Suppressor macrophage treated with lipopolysaccharide for 1 hour (primary cell): ENCODE measurements at places on chromosomes 13 and 19.

- peak; percentile 36 for DNase-seq
These were observed 54.5 kb downstream of the NUFIP1 start for GRCh38 chr13:44934724-44935123.

GRCh38 chr19:38564981-38565690 is 52.6 kb downstream of the MAP4K1 start:
- peak; percentile 64 for DNase-seq

DNA sequence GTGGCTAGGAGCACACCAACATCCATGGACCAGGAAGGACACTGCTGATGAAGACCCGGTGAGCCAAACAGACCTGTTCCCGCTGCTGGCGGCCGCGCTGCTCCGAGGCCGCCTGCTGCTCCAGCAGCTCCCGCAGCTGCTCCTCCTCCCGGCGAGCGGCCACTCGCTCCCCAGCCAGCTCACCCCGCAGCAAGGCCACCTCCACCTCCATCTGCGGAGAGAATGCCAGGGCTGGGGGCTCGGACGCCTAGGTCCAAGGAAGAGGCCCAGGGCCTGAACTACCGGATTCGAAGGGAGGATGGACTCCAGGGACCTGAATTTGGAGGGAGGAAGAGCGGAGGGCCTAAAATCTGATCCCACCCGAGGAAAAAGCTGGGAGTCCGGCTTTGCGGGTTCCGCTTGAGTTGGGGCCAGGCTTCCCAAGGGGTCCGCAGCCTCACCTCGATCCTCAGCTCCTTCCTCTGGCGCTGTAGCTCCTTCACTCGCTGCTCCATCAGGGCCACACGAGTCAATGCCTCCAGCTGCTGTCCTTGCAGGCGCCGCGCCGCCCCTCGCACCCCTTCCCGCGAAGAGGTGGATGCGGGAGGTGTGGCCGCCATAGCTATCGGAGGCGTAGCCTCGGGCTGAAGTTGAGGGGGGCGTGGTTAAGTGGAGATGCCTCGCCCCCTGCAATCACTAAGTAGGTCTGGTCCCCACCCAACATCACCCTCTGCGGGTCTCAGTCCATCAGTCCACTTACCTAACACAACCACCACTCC is 2.7 kb downstream of the PHLDB3 start:
- DNase-seq = no peak

DNA sequence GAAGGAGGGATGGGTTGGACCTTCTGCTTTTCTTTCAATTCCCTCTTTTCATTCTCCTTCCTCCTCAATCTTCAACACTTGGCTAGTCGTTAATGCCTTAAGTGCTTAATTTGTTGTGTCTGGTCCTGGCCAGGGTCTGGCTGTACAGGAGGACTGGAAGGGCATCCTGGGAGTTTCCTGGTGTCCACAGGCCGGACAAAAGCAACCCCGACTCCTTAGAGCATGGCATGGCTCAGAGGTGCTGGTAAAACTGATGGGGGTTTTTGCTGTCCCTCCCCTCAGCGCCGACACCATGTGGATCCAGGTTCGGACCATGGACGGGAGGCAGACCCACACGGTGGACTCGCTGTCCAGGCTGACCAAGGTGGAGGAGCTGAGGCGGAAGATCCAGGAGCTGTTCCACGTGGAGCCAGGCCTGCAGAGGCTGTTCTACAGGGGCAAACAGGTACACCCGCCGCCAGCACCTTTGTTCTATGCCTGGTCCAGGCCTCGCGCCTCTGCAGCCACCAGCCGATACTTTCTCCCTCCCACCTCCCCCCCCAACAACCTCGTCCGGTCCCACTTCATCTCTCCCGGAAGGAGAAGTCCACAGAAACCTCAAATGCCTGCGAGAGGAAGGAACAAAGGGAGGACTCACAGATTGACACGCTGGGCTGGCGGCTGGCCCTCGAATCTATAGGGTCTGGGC is 1.4 kb downstream of the UHRF1 start:
- peak; percentile 54 for DNase-seq

GRCh38 chr19:39472746-39473442 is 7.7 kb upstream of the TIMM50 start:
- no peak for DNase-seq

DNA sequence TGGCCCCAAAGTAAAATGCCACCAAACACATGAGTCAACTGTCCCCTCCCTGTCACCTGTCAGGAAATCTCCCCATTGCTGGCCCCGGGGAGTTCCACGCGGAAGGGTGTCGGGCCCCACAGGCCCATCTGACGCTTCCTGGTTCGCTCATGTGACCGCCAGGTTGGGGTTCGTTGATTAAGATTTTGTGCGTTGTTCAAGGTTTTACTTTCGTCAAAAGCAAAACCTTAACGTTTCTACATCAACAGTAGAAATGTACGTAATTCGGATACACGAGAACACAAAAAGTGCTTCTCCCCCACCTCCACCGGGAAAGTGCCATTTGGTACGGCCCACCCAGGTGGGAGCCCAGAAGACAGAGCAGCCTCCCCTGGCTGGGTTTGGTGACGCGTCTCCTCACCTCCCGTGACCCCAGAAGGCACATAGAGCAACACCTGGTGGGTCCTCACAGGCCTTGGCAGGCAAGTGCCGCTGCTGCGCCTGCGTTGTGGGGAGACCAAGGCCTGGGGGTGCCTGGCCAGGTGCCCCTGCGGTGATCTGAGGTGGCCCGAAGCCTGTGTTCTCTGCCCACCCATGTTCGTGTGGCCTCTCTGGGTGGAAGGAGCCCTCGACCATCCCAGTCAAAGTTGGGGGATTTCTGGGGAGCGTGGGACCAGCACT is 161.6 kb downstream of the KDM4B start:
- DNase-seq = no peak

DNA sequence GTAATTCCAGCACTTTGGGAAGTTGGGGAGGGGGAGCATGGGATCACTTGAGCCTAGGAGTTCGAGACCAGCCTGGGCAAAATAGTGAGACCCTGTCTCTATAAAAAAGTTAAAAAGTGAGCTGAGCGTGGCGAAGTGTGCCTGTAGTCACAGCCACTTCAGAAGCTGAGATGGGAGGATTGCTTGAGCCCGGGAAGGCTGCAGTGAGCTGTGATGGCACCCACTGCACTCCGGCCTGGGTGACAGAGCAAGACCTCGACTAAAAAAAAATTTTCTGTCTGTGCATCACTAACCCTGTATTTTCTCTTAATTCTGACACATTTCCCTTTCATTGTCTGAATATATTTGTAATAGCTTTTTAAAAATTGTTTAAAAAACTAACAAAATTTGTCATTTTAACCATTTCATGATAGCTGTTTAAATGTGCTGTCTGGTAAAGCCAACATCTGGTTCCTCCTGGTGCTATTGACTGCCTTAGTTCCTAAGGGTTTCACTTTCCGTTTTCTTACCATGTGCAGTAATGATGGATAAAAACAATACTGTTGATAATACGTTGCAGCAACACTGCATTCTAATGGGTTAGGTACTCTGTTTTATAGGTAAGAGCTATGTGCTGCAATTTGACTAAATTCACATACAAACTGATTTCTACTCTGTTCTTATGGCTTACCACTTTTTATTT is 29.7 kb downstream of the LATS2 start:
- DNase-seq = no peak

DNA sequence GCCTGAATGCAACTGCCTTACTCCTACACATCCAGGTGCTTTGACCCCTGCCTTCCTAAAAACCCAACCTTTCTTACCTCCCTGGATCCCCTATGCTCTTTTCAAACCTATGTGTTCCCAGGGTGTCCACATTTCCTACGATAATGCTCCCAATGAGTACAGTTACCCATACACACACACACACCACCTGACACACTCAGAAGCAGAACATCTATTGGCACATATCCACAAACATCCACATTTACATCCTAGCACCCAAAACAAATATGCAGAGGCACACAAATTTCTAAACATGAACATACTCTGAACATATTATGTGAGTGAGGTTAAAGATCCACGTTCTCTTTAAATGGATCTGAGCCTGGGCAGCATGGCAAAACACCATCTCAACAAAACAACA is 22.4 kb upstream of the PLAUR start:
- peak; percentile 26 for DNase-seq

DNA sequence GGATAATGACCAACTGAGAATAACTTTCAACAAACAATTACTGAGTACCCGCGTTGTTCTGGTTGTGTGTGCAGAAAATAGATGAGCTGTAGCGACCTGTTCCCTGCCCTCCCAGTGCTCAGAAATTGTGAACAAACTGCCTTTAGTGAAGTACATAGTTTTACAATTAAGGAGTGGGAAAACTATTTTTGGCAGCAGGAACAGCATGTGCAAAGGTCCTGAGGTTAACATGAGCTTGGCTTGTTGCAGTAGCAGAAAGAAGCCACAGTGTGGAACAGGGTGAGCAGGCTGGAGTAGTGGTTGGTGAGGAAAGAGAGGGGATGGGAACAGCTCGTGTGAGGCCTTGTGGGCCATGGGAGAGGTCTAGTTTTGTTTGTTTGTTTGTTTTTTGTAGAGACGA is 16.0 kb downstream of the RYR1 start:
- DNase-seq = no peak

DNA sequence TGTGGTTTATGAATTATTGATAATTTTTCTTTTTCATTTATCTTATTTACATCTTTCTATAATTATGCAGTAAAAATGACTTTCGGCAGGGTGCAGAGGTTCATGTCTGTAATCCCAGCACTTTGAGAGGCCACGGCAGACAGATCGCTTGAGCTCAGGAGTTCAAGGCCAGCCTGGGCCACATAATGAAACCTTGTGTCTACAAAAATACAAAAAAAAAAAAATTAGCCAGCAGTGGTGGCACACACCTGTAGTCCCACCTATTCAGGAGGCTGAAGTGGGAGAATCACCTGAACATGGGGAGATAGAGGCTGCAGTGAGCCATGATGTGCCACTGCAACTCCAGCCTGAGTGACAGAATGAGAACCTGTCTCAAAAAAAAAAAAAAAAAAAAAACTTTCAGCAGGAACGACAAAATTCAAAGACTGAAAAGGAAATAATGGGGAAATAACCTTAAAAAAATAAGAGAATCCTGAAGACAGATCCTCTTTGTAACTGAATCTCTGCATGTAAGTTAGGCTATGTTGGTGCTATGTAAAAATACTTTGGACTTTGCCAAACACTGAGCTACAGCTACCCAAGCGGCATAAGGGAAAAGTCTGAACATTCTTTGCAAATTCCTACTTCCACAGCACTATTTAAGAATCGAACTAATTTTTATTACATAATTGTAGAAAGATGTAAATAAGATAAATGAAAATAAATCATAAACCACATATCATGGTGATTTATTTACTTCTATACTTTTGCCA is 36.7 kb upstream of the WDFY2 start:
- no peak for DNase-seq

DNA sequence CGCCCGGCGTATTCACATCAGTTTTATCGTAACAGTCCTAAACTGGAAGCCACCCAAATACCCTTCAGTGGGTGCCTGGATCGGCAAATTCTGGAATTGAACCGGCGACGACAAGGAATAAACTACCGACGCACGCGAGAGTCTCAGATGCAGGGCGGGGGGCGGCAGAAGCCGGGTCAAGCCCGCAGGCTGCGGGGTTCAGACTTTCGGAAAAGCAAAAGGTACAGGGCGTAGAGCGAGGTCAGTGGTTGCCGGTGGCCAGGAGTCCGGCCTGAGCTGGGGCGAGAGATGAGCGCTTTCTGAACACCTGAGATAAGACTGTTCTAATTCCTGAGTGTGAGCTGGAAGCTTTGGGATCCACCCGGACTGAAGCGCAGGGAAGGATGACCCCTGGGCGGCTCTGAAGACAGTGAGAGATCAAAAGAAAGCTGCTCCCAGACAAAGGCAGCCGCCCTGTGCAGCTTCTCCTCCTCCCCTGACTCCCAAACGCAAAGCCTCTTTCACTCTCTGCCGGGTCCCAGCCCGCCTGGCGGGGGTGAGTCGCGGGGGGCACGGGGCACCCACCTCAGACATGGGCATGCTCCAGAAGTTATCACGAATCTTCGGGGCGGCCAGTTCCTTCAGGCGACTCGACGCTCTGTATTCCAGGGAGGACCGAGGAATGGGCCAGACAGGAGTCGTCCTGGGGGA is 26.2 kb upstream of the MIER2 start:
- no peak for DNase-seq

- DNase-seq = peak; percentile 95
These were observed 9.8 kb downstream of the SIGLEC10 start for GRCh38 chr19:51407511-51408131.

DNA sequence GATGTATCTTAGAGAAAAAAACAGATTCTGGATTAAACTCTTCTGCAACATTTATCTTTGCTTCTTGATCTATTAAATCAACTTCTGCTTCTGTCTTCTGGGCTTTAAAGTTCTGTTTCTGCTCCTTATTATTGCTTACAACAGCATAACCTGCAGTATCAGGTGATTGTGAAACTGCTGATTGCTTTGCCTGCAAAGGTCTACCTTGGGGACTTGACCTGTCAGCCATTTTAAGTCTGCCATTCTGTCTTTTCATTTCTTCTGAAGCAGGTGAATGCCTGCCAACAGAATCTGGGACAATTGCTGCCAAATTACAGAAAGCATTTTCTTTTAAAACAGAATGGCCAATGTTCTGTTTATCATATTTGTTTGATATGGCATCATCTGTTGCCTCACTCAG is 31.1 kb downstream of the TEX30 start:
- DNase-seq = no peak

DNA sequence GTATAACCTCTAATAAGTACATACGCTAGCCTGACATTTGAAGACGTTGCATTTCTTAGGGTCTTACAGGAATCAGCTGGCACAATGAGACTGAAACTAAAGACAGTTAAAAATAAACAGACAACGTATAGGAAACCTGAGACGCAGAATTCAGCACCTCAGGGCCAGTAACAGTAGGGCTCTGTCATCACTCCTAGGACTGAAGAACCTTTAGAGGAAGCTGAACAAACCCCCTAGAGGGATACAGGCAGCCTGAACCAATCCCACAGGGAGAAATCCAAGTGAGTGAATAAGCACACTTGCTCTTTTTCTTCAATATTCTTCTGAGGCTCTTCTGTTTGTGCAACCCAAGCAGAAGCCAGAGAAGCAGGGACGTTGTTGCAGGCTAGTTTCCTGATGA is 53.9 kb upstream of the KLHL1 start:
- no peak for DNase-seq

GRCh38 chr13:84812789-84813188 is 930.5 kb upstream of the SLITRK1 start:
- no peak for DNase-seq

DNA sequence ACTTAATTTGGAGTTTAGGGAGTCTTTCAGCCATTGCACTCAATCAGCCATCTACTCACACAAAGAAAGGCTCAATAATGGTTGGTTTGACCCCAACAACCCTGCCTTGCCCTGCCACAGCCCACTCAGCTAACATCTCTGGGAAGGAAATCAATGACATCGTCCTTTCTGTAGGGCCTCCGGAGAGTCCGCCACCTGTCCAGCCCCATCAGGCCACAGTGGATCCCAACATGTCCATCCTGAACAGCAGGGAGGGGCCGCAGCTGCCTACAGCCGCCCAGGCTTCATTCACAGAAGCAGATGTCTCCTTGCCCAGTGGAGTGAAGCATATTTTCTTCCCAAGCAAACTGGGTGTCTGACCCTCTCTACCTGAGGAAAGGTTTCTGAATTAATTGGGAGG is 4.2 kb upstream of the CDX2 start:
- no peak for DNase-seq

DNA sequence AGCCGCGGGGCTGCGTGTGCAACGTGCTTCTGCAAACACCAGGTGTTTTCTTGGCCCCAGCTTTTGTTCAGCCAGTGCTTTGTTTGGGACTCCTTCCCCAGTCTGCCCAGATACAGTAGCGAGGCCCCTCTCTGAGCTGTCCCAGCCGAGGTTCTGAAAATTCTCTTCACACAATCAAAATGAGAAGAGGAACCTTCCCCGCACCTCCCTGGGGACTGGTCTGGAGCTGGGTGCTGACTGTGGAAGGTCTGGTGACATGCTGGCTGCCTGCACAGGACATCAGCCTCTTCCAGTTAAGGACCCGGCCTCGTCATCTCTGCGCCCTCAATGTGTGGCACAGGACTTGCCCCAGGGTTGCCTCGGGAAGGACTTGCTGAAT is 4.2 kb downstream of the ATP4A start:
- DNase-seq = no peak
